ENCODE measurements at places on chromosomes 1 and 21. TPM values are rescaled to one million over a fixed set of nuclear protein-coding genes. Genes with fewer than 3 reads are reported as not detected.

DNA sequence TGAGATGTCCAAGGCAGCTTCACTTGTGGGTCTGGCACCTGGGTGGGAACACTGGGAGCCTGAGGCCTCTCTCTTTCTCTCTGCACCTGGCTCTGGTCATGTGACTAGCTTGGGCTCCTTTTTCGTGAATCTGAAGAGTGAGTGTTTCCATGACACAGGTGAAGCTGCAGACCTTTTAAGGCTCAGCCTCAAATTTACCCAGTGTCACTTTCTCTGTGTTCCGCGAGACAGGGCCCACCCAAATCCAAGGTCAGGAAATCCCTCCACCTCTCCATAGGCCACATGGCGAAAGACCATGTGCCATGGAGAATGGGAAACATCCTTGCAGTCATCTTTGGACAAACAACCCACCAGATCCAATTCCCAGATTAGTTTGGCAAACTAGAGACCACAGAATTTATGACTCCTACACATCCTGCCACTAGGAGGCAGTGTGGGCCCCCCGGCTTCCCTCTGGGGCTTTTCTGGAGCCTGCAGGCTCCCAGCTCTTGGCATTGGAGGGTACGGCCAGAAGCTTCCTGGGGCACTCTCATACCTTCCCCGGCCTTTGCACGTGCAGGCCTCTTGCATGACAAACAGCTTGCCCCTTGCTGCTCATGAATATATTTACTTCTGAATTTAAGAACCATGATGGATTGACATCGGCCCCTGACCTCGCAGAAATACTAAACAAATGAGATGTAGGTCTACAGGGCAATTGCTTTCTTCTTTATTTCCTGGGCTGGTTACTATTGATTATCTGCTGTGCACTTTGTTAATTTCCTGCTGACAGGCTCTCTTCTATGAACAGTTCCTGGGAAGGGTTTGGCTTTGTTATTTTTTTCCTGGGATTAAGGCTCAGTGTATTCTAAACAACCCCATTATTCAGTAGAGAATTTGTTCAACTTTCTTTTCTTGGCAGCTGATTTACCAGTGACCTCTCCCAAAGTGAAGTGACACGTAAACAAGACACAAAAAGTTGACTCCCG is 180.7 kb downstream of the KAZN start:
- DNase-seq = peak; percentile 35

DNA sequence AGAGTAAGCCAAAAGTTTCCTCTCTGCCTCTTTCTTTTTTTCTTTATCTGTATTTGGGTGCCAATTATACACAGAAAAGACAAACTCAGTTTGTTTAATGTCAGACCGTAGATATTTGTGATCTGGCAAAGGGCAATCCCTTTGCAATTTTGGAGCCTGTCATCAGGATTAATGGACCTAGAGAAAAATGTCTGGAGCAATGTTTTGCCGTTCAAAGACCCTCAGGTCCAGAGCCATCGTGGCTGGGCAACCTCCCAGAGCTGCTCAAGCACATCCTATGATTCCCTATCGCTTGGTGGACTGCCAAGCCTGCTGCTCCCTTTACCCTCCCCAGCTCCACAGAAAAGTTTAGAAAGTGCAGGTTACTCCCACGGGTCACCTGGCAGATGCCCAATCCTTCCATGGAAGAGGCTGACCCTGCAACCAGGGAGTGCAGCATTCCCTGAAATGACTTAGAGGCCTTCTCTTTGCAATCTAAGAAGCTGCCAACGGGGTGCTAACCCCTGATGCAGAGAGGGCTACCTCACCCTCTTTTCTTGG is 112.5 kb upstream of the NGF start:
- no peak for DNase-seq

GRCh38 chr1:78420181-78420580 is 70.6 kb upstream of the PTGFR start:
- peak; percentile 49 for DNase-seq

NID1 gene
- total RNA-seq = 5.8 TPM

GRCh38 chr1:116258668-116259419 is 114.2 kb upstream of the ATP1A1 start:
- DNase-seq = no peak

GRCh38 chr1:231390071-231390470 is 32.0 kb downstream of the EGLN1 start:
- DNase-seq = peak; percentile 52

DNA sequence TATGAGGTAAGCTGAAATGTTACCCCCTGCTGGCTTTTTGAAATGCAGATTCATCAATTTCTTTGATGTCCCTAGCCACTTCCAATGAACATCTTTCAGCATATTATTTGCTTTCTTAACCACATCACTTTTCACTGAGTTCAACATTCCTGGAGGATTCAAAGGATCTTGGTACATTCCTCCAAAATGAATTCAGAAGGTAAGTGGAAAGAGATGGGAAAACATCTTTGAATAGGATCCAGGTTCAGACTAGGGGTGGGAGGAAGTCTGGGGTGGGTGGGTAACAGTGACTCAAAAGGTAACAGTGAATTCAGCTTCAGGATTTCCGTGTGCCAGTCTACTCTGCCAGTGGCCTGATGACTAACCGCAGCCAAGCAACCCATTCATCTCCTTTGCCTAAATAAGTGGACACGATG is 180.7 kb downstream of the ZC3H11B start:
- DNase-seq = peak; percentile 56

SPRR1B gene
- total RNA-seq = not detected

DNA sequence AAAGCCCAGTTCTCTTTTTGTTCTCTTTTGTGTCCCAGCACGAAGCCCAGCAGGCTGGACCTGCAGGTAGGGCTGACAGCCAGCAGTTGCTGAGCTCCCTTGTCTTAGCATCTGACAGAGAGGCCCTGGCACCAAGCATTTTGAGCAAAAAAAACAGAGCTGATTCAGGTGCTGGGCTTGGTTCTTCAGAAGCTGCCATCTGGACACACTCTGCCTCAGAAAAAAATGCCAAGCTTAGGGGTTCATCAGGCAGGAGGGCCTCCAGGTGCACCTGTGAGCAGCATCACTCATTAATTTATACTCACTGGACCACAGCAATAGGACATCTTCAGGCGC is 167.1 kb upstream of the PLD5 start:
- no peak for DNase-seq

DNA sequence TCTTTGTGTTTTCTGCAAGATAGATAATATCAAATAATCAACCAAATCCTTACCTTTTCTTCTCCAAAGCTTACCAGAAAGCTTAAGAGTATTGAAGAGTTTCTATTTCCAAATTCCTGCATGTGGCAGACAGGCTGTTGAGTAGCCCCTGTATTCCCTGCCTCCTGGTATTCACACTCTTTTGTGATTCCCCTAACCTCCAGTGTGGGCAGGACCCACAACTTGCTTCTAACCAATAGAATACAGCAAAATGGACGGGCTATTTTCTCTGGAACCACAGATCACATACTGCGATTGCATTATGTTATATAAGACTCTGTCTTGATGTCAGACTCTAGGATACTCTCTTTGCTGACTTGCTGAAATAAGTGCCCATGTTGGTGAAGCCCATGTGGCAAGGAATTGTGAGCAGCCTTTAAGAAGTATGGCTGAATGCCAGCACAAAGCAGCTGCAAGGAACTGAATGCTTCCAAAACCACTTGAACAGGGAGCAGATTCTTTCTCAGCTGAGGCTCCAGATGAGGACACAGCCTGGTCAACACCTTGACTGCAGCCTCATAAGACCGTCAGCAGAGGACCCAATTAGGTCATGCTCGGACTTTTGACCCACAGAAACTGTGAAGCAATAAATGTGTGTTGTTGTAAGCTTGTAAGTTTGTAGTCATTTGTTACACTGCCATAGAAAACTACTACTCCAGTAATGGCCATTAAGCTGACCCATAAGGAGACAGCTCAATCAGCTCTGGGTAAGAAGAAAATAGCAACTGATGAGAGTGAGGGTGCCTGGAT is 47.9 kb upstream of the PLXNA2 start:
- no peak for DNase-seq

SPRR3 gene
- total RNA-seq = not detected

ZNF648 gene
- not detected for total RNA-seq

TXNIP gene
- total RNA-seq = 2.6 TPM

GRCh38 chr1:153415850-153416570 is at the start of gene S100A7A:
TSS of gene S100A7A (plus strand) at chr1:153416520. CDS start at chr1:153418083, 1,563 bp downstream.
- no peak for DNase-seq

DNA sequence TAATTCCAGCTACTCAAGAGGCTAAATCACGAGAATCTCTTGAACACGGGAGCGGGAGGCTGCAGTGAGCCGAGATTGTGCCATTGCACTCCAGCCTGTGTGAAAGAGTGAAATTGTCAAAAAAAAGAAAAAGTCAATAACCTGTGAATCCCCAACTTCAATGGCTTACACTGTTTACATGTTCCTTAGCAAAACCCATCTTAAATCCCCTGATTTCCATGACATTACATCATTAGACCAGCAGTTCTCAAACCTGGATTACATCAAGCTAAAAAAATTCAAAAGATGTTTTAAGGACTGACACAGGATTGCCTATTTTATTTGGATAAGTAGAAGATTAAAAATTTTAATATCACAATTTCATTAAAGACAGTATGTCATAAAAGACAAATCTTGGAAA is 12.4 kb downstream of the GPBP1L1 start:
- no peak for DNase-seq

- DNase-seq = peak; percentile 55
These were observed 5.2 kb downstream of the IFI6 start for GRCh38 chr1:27666791-27667254.

GRCh38 chr1:232709386-232709785 is 79.5 kb upstream of the SIPA1L2 start:
- DNase-seq = no peak

ANGPTL7 gene
- not detected for total RNA-seq

DNA sequence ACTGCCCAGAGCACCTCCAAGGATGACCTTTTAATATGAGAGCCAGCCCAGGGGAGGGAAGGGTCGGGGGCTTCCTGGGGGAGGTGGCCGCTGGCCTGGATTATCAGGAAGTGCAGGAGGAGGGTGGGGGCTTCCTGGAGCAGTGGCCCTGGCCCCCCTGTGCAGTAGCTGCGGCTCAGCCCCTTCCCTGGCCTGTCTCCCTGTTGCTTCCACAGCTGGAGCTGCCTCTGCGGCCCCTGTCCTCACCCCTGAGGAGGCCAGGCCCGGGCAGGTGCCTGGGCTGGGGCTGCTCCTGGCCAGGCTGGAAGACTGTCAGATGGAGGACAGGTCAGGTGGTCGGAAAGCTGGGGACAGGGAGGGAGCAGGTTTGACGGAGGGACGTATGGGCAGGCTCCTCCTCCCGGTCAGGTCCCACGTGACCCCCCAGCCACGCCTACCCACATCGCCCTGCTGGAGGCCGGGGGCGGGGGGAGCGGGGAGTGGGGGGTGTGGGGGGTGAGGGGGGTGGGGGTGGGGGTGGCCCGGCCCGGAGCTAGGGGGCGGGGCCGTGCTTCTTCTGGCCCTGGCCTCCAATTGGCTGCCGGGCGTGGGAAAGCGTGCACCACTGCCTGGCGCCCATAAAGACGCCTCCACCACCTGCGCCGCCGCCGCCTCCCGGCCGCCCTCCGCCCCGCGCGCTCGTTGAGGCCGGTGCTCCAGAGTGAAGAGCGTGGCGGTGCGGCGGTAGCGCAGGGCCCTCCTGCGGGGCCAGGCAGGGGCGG is 10.2 kb upstream of the TNFRSF14 start:
- peak; percentile 88 for DNase-seq

GRCh38 chr1:108503062-108503733 is 53.1 kb downstream of the NBPF6 start:
- DNase-seq = peak; percentile 48

TCHHL1 gene
- not detected for total RNA-seq

KCNH1 gene
- total RNA-seq = 3.0 TPM

DNA sequence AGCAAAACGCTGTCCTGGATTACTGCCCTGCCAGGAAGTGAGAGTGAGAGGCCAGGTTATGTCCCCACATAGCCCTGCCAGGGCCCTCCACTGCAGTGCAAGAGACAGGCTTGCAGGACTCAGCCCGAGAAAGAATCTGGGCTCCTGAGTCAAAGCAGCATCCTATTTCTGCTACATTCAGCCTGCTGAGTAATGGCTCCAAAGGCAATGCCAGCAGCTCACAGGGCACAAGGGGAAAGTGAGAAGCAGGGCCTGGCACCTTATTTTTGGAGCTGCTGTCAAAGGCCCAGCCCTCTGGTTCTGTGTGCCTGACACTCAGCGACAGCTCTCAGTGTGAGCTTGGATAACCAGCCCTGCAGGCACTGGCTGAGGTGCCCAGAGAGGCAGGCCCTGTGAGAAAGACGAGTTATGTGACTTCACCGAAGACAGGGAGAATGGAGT is 83.9 kb downstream of the DTL start:
- no peak for DNase-seq

C8A gene
- not detected for total RNA-seq

Measured in Daoy (cell line).